ENCODE measurements at places on chromosomes 1 and 21.

DNA sequence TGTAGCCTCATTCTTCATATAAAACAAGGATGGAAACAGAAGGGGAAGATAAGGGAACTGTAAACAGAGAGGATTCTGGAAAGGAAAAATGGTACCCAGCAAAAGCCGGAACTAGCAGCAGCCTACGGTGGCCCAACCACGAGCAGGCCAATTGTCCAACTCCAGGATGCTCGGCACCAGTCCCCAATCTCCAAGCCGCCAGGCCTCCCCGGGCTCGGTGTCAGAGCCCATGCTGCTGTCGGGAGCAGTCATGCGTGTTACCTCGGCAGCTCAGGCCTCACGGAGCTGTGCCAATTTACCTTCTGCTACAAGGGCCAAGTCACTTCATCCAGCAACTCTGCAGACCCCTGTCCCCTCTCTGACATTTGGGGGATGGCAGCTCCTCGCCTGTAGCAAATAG lies 130.8 kb downstream of the ZBTB18 start:
- no peak for DNase-seq

- no peak for DNase-seq
These were observed 97.2 kb downstream of the WDR64 start for GRCh38 chr1:241749041-241749944.

GRCh38 chr1:59404796-59405195 lies 107.9 kb downstream of the FGGY start:
- no peak for DNase-seq

GRCh38 chr1:95467036-95467435 lies 233.0 kb downstream of the RWDD3 start:
- DNase-seq, result no peak

DNA sequence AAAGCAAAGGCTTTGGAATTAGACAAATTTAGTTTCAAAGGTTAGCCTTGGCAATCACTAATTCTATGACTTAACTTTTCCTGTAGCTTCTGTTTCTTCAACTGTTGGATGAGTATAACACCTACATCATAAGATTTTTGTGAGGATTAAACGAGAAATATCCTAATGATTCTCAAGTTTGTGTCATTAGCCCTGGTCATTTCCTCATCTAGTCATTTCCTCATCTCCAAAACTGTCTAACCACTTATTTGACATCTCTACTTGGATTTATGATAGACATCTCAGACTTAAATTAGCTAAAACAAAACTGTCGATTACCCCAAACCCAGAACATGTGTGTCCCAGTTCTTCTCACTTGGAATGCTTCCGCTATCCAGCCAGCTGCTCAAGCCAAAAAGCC lies 80.2 kb upstream of the CHODL start:
- DNase-seq, result no peak

- DNase-seq, result no peak
These were observed 28.8 kb downstream of the PIK3C2B start for GRCh38 chr1:204465546-204466415.

Data from stimulated activated CD4-positive, alpha-beta T cell treated with anti-CD3 and anti-CD28 coated beads, TNF-alpha, amount 100 ng/mL, for 24 hours (primary cell).